ENCODE measurements at places on chromosomes 12 and 14.

GRCh38 chr12:132624910-132625630 is 6.5 kb downstream of the P2RX2 start:
- no peak for DNase-seq

- DNase-seq, result no peak
These were observed 164.4 kb downstream of the CAND1 start for GRCh38 chr12:67433385-67434175.

DNA sequence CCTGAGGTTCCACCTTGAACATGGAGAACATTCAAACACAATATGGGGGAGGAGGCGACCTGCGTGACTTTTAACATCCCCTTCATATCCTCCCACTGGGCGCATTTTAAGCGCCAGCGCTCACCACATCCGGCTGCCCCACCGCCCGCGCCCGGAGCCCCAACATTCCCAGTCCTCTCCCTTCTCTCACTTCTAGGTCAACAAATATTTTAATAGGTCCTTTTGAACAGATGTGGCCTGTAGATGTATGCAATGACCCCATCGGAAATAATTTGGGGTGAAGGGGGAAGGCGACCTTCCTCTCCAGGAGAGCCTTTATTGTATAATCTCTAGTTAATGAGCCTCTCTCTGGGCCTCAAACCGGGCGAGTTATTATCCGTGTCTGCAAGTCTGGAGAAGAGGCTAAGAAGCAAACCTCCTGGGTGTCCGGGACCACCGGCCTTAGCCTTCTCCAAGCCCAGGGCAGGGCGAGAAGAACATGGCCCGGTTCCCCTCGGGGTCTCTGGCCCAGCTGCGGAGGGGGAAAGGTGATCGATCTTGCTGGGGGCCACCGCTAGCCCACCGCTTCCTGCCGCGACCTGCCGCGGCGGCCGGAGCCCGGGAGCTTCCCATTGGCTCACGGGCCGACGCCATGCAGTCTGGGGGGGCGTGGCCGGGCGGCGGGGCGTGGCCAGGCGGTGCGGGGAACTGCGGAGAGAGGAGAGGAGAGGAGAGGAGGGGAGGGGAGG is 83.2 kb upstream of the HMGA2 start:
- no peak for DNase-seq

- no peak for DNase-seq
These were observed 52.1 kb downstream of the GALC start for GRCh38 chr14:87940894-87941293.

DNA sequence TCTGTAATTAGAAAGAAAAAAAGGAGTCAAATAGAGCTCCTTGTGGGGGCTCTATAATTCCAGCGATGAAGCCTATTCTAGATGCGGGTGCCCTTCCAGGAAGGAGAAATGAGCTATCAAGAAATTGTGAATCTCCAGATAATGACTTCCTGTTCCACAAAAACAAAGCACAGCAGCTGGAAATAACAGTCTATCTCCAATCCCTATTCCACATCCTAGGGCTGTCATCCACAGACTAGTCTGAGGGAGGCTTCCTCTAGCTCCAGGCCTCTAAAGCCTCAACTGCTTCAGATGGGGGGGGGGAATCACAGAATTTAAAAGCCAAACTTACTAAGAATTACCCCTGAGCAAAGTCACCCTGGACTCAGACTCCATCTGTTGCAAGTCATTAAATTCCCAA is 77.4 kb upstream of the GTF2A1 start:
- no peak for DNase-seq

- no peak for DNase-seq
These were observed 39.1 kb downstream of the IQSEC3 start for GRCh38 chr12:105696-106095.

GRCh38 chr14:75434138-75434889 is 6.5 kb downstream of the JDP2 start:
- DNase-seq, result no peak

GRCh38 chr12:121781998-121782979 is 11.2 kb downstream of the RHOF start:
- DNase-seq, result no peak

Measured in GDM1 (cell line).